ENCODE measurements at places on chromosomes 7 and 10. TPM values are rescaled to one million over a fixed set of nuclear protein-coding genes. Genes with fewer than 3 reads are reported as not detected.

Gene CPXM2
- not detected for total RNA-seq

Gene ABCB4
- not detected for total RNA-seq

Gene FEZF1
- not detected for total RNA-seq

Gene TUBB8
- 0.12 TPM for total RNA-seq

Gene STX1A
- 83.3 TPM for total RNA-seq

Gene AFAP1L2
- 22.9 TPM for total RNA-seq

Gene CFAP58
- total RNA-seq, result 0.13 TPM

Gene GRK5
- 12.1 TPM for total RNA-seq

Gene NPC1L1
- total RNA-seq, result 0.03 TPM

Gene RARRES2
- total RNA-seq, result not detected

Gene IGFBP1
- total RNA-seq, result 42.0 TPM

Gene PAPOLB
- total RNA-seq, result not detected

Gene ZNF365
- total RNA-seq, result 1.3 TPM

Gene H2BK1
- total RNA-seq, result not detected

Gene TMEM139
- total RNA-seq, result 1.3 TPM

Gene FAM131B
- 0.49 TPM for total RNA-seq

Gene NCF1
- 0.09 TPM for total RNA-seq

Gene SSBP1
- 259 TPM for total RNA-seq

Gene GBX1
- total RNA-seq, result not detected

Gene TCERG1L
- not detected for total RNA-seq

Gene VGF
- 26.2 TPM for total RNA-seq

Gene TUBAL3
- total RNA-seq, result 0.57 TPM

Gene CLRN3
- total RNA-seq, result not detected

Gene CACNB2
- total RNA-seq, result not detected

Gene NACAD
- total RNA-seq, result 0.22 TPM

Gene CDC14C
- total RNA-seq, result not detected

Gene TASOR2
- total RNA-seq, result 24.9 TPM

Gene SLC13A1
- total RNA-seq, result not detected

Data from A549 treated with CORT108297 at 1 μM for 4 hours (cell line).